ENCODE measurements at places on chromosomes 7 and 10.

DNA sequence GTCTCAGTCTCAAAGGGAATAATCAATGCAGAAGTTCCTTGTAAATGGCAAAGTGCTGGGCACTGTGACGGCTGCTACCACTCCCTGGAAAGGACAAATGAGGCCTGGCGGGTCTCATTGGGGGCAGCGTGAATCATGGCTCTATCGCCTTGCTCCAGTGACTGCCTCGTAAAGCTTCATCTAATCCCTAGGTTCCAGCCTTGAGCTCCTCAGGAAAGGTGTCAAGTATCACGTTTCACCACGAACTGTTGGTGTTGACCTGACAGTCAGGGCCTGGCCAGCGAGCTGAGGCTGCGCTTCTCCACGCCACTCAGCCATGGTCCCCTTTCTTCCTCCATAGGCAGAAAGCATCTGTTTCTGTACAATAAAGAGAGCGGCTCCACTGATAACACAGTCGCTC is 126.7 kb upstream of the ZNF32 start:
- DNase-seq: no peak

DNA sequence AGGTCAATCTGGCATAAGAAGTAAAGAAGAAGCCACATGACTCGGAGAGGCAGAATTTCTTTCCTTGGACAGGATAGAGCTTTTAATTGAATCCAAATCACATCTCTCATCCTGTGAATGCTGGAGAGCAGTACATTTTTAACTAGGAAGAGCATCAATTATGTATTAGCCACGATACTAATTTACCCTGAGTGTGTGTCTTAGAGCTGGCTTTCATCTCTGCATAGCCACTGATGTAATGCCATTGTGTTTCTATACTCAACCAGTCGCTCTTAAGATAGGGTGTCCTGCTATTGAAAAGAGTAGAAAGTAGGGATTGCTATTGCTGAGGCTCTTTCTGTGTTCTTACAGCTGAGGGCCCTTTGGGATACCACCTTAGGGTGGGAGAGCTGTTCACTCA is 280.3 kb downstream of the AUTS2 start:
- no peak for DNase-seq

DNA sequence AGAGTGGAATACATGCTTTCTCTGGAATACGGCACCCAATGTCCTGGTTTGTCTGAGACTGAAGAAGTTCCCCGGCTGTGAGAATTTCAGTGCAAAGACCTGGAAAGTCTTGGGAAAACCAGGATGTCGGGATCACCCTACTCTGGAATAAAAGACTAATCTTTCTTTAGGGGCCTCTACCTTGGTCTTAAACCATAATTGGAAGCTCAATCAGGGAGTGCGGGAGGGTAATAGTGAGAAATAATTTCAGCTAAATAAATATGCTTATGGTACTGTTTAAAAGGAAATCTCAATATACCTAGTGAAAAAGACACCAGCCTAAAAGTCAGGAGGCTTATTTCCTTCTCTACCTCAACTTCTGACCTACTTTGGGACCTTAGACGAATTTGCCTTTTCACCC is 236.1 kb upstream of the GLI3 start:
- no peak for DNase-seq

DNA sequence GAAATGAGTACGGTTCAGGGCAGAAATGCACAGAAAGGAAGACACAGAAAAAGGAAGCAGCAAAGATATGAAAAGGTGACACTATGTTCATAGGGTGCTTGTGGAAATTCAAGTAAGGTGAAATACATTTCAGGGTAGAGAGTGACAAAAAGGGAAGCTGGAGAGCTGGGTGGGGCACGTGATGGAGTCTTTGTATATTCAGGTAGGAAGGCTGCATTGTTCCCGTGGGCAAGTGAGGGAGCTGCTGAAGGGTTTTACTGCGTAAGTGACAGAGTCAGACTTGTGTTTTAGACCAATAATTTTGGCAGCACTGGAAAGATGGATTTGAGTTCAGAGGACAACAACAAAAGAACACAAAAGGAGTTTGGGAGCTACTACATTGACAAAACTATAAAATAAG is 35.3 kb upstream of the ANK3 start:
- DNase-seq: no peak

GRCh38 chr7:112407261-112407660 is 43.0 kb upstream of the IFRD1 start:
- DNase-seq: no peak

DNA sequence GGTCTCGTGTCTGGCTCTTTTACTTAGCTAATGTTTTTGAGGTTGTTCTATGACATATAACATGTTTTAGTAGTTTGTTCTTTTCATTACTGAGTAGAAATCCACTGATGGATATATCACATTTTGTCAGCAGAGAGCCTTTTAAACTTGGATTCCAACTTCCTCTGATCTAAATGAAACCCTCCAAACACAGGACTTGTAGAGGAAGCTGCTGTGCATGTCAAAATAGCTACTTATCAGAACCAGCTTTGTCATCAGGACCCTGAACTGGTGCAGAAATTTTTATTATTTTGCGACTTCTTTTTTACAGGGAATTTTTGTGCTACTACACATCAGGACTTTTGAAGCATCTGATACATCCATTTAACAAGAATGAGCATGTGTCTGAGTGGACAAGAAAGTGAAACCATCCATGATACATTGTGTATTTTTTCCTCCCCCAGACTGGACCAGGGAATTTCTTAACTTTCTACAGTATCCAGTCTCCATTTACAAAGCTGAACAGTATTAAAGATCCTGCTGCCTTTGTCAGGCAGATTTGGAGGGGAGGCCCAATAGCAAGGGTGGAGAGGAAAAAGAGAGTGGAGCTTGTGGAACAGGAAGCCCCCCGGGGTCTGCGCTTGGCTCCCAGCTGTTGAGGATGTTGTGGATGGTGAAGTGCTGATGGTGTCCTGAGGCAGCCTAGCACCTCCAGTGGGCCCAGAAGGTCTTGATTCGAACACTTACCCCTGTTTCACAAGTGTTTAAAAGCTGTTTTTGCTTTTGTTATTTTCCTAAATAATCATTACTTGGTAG is 29.3 kb upstream of the MTPAP start:
- no peak for DNase-seq

DNA sequence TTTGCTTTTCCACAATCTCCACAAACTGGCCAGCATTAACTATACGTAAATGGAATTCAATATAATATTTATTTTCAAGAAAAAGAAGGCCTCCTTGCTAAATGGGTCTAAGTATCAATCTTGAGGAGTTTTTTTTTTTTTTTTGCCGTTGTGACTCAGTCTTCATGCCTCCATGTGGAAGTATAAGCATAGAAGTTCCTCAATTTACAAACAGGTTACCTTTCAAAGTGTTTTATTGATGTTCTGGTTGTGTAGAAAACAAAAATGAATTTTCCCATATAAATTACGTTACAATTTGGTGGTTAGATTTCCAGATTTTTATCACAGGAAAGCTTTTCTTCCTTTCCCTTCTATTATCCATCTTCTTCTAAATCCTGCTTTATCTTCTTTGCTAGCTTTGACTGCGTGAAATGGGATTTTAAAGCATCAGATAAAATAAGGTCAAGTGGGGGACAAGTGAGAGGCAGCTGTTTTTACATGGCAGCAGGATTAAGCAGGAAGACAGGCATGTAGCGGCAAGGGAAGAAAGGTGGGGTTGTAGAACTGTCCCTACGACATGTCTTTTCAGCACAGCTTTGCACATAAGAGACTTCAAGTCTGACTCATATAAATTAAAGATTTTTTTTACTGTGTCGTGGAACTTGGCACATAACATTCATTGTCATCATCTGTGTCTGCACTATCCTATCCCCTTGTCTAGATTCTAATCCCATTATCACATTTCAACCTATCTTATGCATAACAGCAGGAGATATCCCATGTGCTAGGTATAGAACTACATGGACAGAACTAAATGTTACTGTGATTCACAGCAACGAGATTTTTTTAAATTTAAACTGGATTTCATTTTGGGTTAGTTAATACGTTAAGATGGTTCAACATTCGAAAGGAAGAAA is 135.3 kb upstream of the FAM3C start:
- DNase-seq: no peak

GRCh38 chr7:101885597-101885955 is 68.2 kb downstream of the CUX1 start:
- DNase-seq: no peak

- DNase-seq: no peak
These were observed 220.2 kb downstream of the SNX10 start for GRCh38 chr7:26511866-26512265.

DNA sequence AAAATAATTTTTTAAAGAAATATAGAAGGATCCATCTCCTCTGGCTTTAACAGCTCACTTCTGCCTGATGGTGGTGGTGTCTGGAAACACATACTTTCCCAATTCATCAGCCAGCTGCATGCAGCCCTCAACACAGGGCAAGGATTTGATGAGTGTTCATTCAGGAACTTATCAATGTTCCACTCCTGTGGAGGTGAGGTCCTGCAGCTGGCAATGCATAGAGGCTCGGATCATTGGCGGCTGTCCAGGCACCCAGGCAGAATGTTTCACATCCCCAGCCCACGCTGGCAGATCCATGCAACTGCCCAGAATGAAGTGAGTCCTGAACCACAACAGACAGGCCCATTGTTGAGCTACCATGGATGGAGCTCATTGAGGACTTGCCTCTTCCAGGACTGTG is 55.2 kb upstream of the KCNMA1 start:
- no peak for DNase-seq

- no peak for DNase-seq
These were observed 74.3 kb upstream of the TOMM7 start for GRCh38 chr7:22896917-22897316.

DNA sequence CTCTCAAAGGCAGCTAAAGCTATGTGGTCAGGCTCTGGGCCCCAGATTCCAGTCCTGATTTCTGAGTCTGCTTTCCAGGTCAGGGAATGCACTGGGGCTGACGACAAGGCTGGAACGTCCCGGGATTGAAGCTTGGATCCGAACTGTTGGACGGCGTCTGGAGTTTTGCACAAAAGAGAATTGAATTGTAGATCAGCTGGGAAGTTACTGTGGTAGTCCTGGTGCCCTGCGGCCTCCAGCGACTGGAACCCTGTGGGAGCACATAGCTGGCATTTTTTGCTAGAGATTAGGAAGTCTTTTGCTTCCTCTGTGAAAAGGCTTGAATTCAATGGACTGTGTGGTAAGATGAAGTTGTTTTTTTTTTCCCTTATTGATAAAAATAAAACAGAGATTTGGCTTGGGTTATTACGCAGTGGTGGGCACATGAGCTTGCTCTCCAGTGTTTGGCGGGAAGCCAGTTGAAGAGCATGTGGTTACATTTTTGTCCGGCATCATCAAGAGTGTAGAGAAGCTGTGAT is at the start of gene HK1:
HK1 (plus strand) TSS at position 51 of the 518 bp plus-strand sequence.
- DNase-seq: no peak

DNA sequence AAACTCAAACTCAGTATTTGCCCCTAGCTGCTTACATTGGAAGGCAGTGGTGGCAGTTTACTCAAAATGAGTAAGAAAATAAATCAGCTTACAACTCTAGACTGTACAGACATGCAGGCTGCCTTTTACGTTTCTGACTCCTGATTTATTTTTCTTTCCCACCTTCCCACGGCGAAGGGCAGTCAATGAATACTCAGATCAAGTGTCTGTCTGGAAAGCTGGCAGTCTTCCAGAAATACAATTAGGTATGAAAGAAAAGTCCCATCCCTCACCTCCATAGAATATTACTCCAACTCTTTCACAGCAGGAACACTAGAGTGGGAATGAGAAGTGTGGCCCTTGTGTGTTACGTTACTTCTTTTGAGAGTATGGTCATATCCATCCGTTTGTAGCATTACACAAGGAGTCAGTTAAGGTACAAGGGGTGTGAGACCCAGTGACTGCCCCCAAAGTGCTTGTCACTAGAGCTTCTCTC is 1.3 kb upstream of the PAPSS2 start:
- DNase-seq: no peak

DNA sequence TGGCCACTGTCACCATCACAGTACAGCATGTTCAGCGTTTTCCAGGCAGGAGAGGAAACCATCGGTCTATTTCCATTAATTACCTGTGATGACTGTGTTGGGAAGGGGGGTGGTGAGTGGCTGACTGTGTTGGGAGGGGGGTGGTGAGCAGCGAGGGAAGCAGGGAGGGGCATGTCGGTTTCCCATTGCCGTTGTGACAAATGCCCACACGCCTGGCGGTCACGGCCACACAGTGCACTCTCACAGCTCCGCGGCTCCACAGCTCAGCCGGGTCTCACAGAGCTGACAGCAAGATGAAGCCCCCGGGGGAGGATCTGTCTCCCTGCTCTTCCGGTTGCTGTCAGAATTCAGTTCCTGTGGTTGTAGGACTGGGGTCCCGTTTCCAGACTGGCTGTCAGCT is 39.0 kb downstream of the AP5Z1 start:
- DNase-seq: no peak

- DNase-seq: no peak
These were observed 150.2 kb downstream of the GRK5 start for GRCh38 chr10:119357412-119358151.

DNA sequence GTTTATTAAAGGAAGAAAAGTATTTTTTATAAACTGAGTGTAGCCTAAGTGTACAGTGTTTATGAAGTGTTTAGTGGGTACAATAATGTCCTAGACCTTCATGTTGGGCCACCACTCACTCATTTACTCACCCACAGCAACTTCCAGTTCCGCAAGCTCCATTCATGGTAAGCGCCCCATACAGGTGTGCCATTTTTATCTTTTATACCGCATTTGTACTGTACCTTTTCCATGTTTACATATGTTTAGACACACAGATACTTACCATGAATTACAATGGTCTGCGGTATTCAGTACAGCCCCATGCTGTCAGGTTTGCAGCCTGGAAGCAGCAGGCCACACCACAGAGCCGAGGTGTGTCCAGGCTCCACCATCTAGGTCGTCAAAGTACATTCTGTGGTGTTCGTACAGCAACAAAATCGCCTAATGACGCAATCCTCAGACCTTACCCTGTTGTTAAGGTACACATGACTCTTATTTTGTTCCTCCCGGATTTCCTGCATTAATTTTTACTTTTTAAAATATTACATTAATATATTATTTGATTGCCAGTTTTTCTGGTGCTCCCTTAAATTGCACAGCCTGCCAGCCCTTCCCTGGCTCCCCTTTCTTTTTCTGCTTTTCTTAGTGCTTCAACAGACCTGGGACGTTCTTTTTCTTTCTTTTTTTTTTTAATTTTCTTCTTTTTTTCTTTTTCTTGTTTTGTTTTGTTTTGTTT is 881 bp upstream of the SSBP1 start:
- DNase-seq: no peak

GRCh38 chr10:608331-609261 is 80.9 kb downstream of the DIP2C start:
- no peak for DNase-seq

GRCh38 chr7:151876899-151877777 is at the start of gene PRKAG2:
PRKAG2 (minus strand) TSS chr7:151877115; CDS start chr7:151876620, 495 bp downstream.
- DNase-seq: peak; percentile 73

GRCh38 chr7:13098161-13098560 is 410.7 kb downstream of the ARL4A start:
- no peak for DNase-seq

- DNase-seq: no peak
These were observed 70.9 kb downstream of the CARD11 start for GRCh38 chr7:2972835-2973161.

DNA sequence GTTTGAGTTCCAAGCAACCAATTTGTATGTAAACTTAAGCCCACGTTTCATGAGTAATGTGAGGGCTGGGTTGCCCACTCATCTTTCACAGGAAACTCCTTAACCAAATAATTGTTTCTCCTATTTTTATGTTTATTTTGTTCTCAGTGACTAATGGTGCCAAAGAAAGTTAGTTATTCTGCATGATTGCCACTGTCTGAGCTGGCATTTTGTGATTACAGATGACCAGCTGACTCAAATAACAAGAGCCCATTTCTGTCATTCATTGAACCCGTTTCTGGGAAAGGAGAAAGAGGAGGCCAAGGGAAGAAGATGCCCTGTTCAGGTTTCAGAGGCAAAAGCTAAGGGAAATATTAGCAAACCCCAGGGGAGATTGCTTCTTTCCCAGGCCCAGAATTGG is 186.9 kb upstream of the MYO3A start:
- DNase-seq: no peak

All from stimulated activated CD4-positive, alpha-beta T cell treated with anti-CD3 and anti-CD28 coated beads, Interleukin-4, amount 100 ng/mL, for 24 hours (primary cell).